Non-pigmented ciliary epithelial cell (primary cell): ENCODE measurements at places on chromosomes 1 and 21.

GRCh38 chr1:165624441-165624840 is 6.6 kb upstream of the MGST3 start:
- DNase-seq: no peak

- DNase-seq: no peak
These were observed 4.1 kb downstream of the PYCR2 start for GRCh38 chr1:225919906-225920305.

DNA sequence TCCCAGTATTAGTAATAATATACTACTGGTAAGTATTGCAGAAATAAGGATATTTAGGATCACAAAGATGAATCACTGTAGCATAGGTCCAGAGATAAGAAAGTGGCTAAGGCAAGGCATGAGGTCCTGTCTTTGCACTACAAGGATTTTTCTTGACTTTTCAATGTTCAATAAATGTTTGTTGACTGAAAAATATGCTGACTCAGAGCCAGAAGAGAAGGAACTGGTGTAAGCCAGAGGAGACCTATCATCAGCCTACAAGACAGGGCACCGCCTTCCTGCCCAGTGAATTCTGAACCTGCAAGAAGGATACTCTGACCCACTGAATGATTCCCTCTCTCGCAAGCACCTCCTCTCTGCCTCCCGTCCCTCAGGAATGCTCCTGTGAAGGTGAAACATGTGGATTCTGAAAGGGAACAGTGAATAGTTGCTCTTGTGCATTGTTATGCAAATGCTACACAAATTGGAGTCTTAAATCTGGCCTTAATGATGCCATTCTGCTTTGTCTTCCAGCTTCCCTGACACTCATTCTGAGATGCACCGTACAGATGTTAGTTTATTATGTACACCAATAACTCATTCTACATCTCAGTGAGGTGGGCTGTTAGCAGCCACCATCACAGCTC is 540.0 kb downstream of the OMA1 start:
- DNase-seq: no peak

DNA sequence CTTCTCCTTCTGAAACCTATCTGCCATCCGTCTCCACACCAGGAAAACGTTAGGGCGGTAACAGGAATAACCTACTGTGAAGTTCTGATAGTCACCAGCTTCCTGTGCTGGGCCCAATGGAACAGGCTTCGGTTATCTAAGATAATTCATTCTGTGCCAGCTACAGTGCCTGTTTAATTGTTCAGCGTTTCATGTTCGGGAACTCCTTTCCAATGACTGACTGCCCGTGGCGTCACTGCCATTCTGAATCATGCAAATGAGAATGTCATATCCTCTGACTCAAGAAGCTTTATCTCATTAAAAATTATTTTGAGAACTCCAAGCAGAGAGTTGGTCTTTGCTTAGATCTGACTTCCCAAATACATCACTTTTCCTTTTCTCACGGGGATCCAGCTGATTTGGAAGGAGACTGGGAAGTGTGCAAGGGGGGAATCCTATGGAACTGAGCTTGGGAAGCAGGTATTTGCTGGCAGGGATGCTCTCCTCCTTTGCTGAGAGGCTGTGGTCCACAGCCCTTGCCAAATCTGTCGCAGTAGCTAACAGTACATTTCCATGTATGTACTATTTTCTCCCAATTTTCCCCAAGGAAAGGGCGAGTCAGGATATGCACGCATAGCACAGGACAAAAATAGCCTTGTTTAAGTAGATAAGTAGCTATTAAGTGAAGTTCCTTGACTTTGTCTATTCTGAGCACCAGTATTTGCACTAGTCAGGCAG is 358.7 kb downstream of the LTN1 start:
- no peak for DNase-seq

DNA sequence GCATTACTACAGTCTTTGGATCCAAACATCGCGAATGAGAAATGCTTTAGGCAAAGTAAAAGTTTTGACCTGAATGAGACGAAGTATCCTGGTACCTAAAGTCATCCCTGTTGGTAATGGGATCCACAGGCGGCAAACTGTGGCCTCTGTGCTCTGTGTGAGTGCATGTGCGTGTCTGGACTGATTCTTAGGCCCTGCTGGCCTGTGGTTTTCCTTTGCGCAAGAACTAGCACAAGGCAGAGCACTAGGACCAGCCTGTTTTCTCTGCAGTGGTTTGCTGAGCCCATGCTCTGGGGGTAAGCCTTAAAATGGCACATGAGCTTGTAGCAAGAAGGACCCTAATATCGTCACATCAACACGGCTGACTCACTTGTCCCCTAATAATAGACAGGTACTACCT is 251.2 kb downstream of the DSCAM start:
- DNase-seq: no peak

- no peak for DNase-seq
These were observed 5.1 kb downstream of the UBE2Q1 start for GRCh38 chr1:154553056-154554030.

- DNase-seq: no peak
These were observed 140.1 kb downstream of the TOMM20 start for GRCh38 chr1:234988536-234988935.

DNA sequence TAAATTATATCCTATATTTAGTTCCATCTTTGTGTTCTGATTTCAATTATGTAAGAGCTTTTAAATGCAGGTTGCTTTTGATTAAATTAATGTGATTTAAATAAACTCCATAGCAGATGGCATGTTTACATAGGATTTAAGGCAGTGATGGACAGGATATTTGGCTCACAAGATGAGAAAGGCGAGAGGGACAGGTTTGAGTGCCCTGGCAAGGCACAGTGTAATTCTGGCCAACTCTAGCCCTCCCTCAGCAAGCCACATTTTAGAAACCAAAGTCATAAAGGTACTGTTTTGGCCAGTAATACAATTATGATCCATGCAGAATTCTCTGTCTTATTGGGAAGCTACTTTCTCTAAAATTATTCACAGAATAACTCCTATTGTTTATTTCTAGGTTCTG is 50.6 kb upstream of the C1orf146 start:
- DNase-seq: no peak

GRCh38 chr1:229526695-229527094 is 18.6 kb upstream of the NUP133 start:
- DNase-seq: no peak

GRCh38 chr1:40151457-40152079 is 9.6 kb upstream of the RLF start:
- no peak for DNase-seq

DNA sequence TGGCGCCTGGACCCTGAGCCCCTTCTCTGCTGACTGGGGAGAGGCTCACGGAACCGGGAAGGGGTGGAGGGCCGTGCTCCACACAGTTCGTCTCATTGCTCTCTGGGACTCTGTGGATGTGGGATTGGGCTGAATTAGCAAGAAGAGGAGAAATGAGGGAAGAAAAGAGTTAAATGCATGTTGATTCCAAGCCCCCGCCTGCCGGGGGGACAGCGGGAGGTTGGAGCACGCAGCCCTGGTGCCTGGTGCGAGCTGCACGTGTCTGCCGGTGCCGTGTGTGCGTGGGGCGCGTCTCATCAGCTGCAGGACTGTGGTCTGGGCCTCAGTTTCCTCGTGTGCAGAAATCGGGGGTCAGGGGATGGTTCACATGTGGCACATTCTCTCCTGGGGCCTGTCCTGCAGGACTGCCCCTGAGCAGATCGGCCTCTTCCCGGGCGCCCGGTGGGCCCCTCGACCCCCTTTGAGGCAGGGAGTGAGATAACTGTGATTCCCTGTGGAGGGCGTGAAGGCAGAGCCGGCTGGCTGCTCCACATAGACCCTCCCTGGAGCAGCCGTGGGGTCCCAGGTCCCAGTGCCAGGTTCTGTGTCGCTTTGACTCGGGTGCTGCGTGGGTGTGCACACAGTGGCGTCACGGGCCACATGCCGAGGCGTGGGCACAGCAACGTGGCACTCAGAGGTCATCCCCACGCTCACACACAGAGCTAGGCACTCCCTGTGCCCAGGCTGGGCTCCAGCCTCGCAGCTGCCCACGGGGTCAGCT is 11.4 kb downstream of the SAMD11 start:
- no peak for DNase-seq

GRCh38 chr1:231420959-231421545 is 1.0 kb downstream of the EGLN1 start:
- no peak for DNase-seq

GRCh38 chr1:174225499-174226204 is 66.3 kb downstream of the RABGAP1L start:
- DNase-seq: no peak

DNA sequence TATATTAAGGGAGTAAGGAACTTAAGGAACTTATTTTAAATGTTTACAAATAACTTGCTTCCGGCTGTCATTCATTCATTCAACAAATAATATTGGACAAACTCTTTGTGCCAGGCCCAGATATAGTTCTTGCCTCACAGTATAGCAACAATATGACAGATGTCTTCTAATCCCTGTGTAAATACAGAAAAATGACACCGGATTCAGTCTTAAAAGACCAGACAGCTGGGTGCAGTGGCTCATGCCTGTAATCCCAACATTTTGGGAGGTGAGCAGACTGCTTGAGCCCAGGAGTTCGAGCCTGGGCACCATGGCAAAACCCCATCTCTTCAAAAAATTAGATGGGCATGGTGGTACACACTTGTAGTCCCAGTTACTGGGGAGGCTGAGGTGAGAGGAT is 23.7 kb downstream of the EIF2B3 start:
- DNase-seq: no peak
